Activated T-helper 17 cell treated with anti-CD3 and anti-CD28 coated beads, Interleukin-2, amount 50 U/mL, for 72 hours (primary cell): ENCODE measurements at places on chromosomes 5 and 9.

DNA sequence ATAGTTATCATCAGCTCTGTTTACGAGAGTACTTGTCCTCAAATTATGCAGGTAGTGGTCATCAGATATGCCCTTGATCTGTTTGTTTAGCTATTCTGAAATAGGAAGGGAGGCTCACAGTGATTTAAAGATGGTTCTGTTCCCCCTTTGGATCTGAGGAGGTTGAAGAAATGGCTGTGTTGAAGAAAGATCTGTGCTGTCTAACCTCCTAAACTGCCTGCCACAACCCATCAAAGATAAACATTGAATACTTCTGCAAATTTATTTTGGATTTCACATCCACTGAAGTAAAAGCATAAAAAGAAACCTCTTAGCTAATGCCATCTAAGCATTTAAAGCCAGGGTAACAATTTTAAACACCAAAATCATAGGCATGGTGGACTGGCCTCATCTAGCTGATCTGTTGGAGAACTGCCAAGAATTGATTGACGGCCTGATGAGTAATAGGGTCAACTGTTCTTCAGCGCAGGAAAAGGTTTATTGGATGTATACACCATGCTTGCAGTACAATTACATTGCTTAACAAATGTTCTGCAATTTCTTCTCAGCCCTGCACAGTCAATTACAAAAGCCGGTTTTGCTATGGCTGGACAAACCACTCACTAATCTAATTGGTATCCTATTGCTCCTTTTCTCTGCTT is 97.6 kb downstream of the SEMA6A start:
- no peak for ATAC-seq

GRCh38 chr5:59765446-59765845 is 128.1 kb downstream of the PDE4D start:
- no peak for ATAC-seq

- ATAC-seq = peak; percentile 38
Observed at GRCh38 chr5:134503937-134504437, 21.5 kb upstream of the JADE2 start.

DNA sequence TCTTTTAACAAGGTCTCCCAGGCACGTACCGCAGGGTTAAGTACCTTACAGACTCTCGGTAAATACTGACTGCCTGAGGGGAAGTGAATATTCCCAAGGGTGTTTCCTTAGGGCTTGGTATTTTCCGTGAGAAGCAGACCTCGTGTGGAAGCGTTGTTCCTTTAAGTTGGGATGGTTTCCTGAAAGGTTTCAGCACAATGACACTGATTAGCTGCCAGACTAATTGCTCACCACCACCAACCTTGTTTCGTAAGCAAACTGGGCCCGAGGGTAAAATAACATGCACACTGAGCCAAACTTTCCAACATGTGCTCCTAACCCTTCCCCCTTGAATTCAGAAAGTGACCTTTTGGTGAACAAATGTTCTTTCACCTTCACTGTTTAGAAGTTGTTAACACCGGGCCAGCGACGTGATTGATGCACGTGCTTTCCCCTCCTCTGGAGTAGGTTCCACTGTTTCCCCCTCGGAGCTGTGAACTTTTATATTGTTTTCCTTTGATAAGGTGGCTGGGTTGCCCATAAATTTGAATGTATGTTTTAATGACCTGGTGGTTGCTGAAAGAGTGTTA is 128.1 kb upstream of the RPS23 start:
- no peak for ATAC-seq

GRCh38 chr9:137453643-137454081 is 5.5 kb downstream of the NSMF start:
- peak; percentile 75 for ATAC-seq

GRCh38 chr9:122143296-122143695 is 16.3 kb downstream of the NDUFA8 start:
- ATAC-seq = no peak

DNA sequence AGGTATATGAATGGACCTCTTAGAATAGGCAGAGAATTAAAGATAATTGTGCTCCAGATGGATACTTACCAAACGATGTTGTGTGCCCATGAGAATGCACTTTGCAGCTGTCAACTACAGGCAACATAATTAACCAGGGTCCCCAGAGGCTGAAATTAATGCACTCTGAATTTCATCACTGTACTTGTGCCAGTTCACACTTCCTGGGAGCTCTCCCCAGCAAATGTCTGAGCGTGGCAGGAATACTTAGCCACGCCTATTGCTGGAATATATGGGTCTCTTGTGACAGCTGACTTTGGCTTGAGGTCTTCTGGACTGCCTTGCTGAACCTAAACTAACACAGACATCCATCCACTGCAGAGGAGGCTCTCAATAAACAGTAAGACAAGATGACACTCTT is 11.9 kb upstream of the C1QTNF2 start:
- ATAC-seq = no peak

DNA sequence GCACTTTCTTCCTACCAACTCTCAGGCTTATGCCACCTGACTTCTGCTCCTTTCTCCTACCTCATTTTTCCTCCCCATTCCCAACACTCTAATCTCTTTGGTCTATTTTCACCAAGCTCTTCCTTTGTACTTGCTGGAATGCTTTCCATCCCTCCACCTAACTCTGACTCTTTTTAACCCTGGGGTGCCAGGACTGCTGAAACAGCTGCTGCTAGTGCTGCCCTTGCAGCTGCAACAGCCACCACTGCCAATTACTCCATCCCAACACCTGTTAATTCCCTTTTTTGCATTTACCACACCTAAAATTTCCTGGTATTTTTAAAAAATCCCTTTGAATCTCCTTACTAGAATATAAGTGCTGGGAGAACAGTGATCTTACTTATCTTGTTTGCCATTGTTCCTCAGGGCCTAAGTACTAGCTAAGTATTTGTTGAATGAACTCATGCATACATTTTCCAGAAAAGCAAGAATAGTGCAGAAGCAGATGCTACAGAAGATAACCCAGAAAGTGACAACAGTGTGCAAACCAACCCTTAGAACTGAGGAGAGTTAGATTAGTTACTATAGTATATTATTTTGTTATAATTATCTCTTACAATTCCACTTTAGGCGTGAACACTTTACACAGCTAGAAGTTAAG is 11.5 kb downstream of the NADK2 start:
- no peak for ATAC-seq

GRCh38 chr9:92184041-92184564 is 68.9 kb upstream of the SPTLC1 start:
- no peak for ATAC-seq

GRCh38 chr5:1295650-1296037 is 776 bp upstream of the TERT start:
- ATAC-seq = no peak

DNA sequence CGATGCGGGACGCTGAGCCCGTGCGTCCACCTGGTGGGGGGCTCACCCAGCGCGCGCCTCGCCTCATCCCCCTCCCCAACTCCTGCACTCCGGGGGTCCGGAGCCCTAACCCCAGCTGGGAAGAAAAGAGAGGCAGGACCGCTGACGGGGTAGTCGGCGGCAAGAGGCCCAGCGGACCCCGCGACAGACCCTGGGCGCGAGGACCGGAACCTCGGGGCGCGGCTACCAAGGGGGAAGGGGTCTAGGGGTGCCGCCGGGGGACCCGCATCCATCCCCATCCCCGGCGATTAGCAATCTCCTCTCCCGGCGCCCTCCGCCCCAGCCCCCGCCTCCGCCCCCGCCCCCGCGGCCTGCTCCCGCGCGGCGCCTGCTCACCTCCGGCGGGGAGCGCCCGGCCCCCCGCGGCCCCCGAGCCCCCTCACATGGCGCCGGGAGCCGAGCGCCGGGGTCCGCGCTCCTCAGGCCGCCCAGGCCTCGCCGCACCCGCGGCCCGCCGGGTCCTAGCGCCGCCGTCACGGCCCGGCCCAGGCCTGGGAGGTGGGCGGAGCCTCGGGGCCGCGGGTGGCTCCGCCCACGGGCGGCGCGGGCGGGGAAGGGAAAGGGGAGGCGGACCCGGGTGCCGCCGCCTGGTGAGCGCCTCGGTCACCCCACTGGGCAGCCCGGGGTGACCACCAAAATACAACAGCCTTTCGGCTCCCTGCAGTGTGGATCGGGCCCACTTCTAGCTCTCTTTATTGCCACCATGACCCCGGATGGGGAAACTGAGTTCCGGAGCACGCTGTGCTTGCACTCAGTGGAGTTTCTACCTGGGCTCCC is at the start of gene ST6GALNAC6:
Gene ST6GALNAC6, minus strand, starts transcription at position 476 of the 816 bp plus-strand sequence. CDS start 1,622 bp downstream, outside the sequence.
- ATAC-seq = peak; percentile 78

- no peak for ATAC-seq
Observed at GRCh38 chr9:83501565-83501964, 36.6 kb downstream of the FRMD3 start.

- ATAC-seq = no peak
Observed at GRCh38 chr5:441996-442334, 1.0 kb upstream of the EXOC3 start.
